Ascending aorta (tissue), 2 donors: ENCODE measurements at places on chromosomes 7 and 10. TPM values are rescaled to one million over a fixed set of nuclear protein-coding genes. Genes with fewer than 3 reads are reported as not detected.

- DNase-seq = no peak
These were observed 18.4 kb upstream of the CCDC71L start for GRCh38 chr7:106679153-106679931.

DNA sequence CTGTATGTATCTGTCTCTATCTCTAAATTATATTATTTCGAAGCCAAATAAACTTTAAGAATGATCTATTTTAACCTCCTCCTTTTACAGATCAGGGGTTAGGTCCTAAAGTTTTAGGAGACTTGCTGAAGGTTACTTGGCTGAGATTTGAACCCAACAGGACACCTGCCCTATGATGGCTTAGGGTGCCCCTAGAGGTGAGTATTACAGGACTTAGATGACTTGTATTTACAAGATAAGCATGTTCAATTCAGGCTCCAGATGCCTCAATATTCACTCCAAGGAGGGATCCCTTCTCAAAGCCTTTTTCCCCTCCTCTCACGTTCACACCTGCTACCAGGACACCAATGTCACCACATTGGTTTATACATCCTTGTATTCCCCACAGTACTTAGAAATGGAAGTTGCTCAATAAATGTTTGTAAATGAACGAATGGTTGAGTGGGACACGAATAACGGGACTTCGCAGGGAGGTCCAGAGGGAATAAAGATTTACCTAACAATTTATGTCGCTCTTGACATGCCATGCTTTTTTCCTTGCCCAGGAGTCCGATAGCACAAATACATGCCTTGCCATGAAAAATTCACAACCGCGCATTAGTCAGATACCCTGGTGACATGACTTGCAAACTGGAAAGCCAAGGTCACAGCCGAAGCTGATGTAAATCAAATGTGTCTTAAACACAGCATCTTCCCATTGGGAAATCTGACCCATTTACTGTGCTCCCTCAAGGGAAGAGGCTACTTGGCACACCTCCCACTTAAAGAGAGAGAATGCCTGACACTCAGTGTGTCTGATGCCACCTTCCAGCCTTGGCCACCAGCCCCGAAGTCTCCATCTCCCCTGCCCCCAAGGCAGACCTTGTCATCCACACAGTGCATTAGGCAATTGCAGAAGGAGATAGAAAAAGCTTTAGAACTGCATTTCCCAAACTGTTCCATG, 872.2 kb upstream of the AUTS2 start:
- DNase-seq = no peak

DNA sequence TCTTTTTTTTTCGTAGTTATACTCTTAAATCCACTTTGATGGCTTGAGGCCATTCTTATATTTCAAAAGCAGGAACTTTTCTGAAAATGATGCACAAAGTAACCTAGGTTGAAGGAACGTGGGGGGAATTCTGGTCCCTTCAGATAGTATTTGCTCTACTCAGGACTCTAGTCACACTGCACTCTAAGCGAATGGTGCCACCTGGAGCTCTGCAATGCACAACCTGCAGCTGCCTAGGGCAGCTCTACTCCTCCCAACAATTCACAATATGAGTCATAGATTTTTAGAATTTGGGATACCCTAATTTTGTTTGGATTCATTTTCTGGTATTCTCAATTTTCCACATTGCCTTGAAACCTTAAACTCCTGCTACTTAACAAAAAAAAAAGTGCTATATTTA, 17.3 kb downstream of the SYPL1 start:
- DNase-seq = no peak

DNA sequence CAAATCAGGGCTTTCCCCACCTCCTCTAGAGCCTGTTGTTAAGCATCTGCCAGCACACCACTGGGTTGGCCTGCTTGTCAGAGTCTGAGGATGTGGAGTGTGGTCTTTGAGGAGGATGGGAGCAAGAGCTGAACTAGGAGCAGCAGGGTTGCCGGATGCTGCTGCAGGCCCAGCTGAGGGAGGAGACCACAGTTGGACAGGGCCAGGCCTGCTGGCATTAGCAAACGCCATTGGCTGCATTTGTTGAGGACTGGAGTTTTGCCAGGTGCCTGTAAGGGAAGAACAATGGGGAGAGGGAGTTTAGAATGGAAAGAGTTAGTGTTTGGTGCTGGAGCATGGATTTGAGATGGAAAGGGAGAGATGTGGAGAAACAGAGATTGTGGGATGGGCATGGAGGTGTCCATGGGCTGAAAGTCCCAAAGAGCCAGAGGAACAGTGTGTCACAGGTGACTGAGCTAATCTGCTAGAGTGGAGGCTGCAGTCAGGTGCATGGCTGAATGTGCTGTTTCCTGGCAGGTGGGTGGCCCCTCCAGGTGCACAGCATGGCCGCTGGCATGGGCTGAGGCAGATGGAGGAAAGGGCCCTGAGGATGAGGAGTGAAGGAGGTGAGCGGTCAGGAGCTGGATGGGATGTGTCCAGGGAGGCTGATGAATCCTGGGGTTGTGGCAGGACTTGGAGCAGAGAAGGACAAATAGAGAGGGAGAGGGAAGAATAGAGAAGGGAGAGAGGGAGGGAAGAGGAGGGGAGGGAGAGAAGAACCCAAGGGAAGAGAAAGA, 40.7 kb downstream of the LEP start:
- DNase-seq = no peak

- no peak for DNase-seq
These were observed 21.8 kb upstream of the CDK14 start for GRCh38 chr7:90574146-90574819.

FAM25A gene
- not detected for total RNA-seq
